ENCODE measurements at places on chromosomes 6 and 20. TPM values are rescaled to one million over a fixed set of nuclear protein-coding genes. Genes with fewer than 3 reads are reported as not detected.

- no peak for ATAC-seq
Observed at GRCh38 chr20:59143326-59143725, 20.3 kb upstream of the ZNF831 start.

DNA sequence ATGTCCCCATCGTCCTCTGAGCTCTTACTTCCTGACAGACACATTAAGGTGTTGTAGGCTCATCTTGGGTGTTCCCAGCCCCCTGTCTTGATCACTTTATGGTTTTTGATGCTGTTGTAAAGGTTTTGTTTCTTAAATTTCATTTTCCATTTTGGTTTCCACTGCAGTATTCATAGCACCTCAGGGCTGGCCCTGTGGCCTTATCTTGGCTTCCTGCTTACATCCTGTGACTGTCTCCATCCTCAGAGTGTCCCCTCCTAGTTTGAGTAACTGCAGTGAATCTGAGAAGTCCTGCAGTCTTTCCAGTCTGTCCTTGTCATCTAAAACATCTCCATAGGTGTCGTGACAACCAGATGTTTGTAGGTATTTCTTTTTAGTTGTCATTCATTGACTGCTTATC, 50.9 kb downstream of the JARID2 start:
- no peak for ATAC-seq

- ATAC-seq = no peak
Observed at GRCh38 chr20:4987130-4987529, 14.2 kb downstream of the SLC23A2 start.

DNA sequence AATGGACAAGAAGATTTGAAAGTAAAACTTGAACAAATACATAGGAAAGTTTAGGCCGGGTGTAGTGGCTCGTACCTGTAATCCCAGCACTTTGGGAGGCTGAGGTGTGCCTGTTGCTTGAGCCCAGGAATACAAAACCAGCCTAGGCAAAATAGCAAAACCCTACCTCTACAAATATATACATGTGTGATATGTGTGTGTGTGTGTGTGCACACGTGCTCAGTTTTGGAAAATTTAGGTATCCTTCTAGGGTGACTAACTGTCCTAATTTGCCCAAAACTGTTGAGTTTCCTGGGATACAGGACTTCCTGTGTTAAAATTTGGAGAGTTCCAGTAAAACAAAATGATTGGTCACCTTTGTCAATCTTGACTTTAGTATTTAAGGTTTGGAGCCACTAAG, 503.2 kb downstream of the PKHD1 start:
- no peak for ATAC-seq

- ATAC-seq = no peak
Observed at GRCh38 chr20:36507746-36508145, 33.6 kb upstream of the MYL9 start.

GRCh38 chr20:51955756-51956155, 153.4 kb upstream of the SALL4 start:
- ATAC-seq = no peak

DNA sequence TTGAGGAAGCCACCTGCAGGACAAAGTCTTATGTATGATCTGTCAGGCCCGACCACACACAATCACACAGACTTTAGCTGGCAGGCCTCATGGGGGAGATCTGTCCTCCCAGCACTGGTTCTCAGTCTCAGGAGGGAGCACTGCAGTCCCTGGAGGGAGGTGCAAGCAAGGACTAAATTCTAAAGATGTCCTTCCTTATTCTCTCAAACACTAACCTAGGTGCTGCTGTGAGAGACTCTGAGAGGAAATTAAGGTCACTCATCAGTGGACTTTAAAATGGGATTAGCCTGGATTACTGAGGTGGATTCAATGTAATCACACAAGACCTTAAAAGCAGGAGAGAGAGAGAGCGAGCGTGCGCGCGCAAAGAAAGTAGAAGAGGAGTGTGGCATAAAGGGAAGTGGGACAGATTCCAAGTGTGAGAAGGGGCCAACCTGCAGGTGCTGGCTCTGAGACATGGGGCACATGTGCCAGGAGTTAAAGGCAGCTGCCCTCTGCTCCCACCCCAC, 14.3 kb downstream of the GLO1 start:
- ATAC-seq = no peak

- no peak for ATAC-seq
Observed at GRCh38 chr6:145850671-145851070, 36.1 kb upstream of the FBXO30 start.

DNA sequence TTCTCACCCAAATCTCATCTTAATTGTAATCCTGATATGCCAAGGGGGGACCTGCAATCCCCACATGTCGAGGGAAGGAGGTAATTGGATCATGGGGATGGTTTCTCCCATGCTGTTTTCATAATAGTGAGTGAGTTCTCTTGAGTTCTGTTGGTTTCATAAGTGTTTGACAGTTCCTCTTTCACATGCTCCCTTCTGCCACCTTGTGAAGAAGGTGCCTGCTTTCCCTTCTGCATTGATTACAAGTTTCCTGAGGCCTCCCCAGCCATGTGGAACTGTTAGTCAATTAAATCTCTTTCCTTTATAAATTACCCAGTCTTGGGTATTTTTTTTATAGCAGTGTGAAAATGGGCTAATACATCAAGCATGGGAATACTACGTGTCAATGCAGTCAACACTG, 925.0 kb upstream of the MAN1A1 start:
- ATAC-seq = no peak

Gene ANGPT4
- 0.07 TPM for total RNA-seq

Gene DEFB127
- total RNA-seq = not detected

Gene RNF39
- total RNA-seq = 0.97 TPM
